Right lung (tissue), 10 donors: ENCODE measurements at places on chromosomes 2 and 18.

GRCh38 chr18:1604751-1605150 is 700.1 kb downstream of the ADCYAP1 start:
- DNase-seq, result no peak

DNA sequence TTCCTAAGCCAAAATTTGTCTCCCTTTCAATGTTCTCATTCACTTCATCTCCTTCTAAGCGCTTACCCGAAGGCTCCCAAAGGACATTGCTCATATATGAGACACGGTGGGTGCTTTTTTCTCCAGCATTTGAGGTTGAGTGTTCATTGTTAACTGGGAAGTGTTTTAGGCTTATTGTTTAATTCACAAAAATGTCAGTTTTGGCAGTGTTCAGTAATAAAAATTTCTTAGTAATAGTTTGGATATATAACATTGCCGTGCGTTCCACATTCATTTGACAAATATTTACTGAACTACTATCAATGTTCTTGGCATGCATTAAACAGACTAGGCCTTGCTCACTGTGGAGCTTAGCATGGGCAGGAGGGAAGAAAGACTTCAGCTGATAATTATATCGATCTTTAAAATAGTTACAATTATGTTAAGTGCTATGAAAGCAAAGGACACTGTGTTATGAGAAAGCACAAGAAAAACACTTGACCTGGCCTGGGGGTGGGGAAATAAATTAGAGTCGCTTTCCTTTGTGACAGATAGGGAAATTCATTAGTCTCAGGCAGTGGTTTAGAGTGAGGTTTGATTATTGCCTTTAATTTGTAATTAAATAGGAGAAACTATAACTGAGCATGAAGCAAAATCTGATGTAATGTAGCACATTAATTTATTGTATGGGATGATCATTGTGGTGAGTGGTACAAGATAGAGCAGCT is 82.2 kb upstream of the DOCK10 start:
- no peak for DNase-seq

DNA sequence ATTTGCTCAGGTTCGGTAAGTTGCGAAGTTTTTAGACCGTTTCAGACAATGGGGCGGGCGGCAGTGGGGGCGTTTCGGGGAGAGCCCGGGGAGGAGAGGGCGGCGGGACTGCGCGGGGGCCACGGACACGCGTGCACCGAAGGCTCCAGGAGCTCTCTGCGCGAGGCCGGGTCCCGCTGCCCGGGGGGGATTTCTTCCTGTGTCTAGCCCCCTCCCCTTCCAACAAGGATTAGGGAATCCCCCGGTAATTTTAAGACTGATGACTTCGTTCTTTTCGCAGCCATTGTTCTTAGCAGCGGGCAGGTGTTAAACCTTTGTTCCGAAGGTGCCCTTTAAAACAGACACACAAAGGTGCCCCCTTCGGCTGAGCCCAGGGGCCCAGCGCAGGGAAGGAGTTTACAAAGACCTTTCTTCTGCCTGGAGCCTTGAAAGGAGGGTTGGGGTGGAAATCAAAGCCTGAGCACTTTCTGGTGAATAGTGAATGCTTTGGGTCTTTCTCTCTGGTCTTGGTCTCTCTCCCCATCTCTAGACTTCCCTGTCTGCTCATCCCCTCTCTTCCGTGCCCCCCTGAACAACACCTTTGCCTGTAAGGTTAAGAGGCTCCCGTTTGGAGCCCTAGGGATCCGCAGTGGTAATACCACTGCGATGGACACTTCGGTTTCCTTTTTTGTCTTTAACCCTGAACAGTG is 2.1 kb downstream of the TRIB2 start:
- DNase-seq, result peak; percentile 23

DNA sequence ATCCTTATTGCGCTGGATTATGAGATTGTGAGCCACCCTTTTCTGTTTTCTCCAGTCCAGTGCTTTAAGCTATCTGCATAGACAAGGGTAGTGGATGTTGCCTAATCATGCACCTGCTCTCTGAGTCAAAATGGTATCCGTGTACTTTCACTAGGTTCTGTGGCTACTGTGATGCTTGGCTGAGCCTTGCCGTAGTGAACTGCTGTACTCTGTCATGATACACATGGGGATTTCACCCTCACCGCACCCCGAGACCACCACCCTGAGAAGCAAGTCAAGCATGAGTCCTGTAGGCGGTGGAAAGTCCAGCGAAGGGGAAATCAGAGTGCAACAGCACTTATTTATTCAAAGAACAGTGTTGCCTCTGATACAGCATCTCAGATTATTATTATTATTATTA is 55.0 kb downstream of the ARHGAP25 start:
- DNase-seq, result no peak

- DNase-seq, result no peak
These were observed 8.5 kb downstream of the ONECUT2 start for GRCh38 chr18:57443702-57444101.

DNA sequence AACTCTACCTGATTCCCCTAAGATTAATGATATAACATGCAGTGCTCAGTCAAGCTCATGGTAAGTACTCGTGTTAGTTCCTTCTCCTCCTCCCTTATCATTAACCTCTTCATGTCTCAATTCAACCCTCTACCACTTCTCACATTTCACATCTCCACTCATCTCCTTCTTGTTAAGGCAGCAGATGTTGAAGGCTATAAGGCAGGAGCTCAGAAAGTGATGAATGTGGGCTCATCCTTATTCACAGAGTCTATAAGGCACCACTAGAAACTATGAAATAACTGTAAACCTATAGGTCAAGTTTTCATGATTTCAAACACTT is 56.0 kb downstream of the CLHC1 start:
- no peak for DNase-seq
